ENCODE measurements at places on chromosomes 13 and 19.

DNA sequence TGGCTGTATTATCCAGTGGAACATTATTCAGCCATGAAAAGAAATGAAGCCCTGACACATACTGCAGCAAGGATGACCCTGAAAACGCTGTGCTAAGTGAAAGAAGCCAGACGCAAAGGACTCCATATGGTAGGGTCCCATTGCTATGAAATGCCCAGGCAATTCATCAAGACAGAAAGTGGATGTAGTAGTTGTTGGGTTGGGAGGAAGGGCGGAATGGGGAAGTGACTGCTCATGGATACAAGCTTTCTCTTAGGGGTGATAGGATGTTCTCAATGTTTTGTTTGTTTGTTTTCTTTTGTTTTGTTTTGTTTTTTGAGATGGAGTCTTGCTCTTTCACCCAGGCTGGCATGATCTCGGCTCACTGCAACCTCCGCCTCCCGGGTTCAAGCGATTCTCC, 11.1 kb upstream of the CEACAM16 start:
- no peaks in the 10 kb centered on the region for H3K27me3 ChIP-seq
- no peak overlapping the region for H3K4me3 ChIP-seq
- no peak for DNase-seq
- no peaks in the 10 kb centered on the region for H3K36me3 ChIP-seq
- H3K27ac ChIP-seq, result no peak overlapping the region

- DNase-seq, result no peak
- H3K27ac ChIP-seq, result peak overlapping the region; percentile 76
- no peaks in the 10 kb centered on the region for H3K27me3 ChIP-seq
Observed at GRCh38 chr13:20525144-20525600, 485 bp downstream of the CRYL1 start.

GRCh38 chr19:5470264-5470671, 15.1 kb downstream of the ZNRF4 start:
- H3K4me3 ChIP-seq, result no peak overlapping the region
- H3K27ac ChIP-seq, result no peak overlapping the region
- H3K27me3 ChIP-seq, result no peaks in the 10 kb centered on the region
- no peaks in the 10 kb centered on the region for H3K4me1 ChIP-seq

DNA sequence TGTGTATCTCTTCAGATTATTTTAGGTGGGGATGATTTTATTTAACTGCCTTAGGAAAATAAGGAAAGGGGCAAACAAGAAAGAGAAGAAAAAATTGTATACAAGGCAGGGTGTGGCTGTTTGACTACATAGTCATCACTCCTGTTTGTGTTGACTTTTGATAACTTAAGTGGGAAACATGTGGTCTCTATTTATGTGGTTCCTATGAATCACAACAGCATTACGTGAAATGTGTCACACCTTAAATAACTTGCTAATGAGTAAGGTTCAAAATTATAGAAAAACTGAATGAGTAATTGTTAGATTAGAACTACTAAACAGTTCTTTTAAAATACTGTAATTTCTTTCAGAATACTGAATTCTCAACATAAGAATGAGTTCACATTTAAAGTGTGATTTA, 69.3 kb downstream of the LMO7 start:
- H3K36me3 ChIP-seq, result no peaks in the 10 kb centered on the region
- no peaks in the 10 kb centered on the region for H3K27me3 ChIP-seq
- peak overlapping the region; percentile 21 for H3K27ac ChIP-seq
- DNase-seq, result no peak

DNA sequence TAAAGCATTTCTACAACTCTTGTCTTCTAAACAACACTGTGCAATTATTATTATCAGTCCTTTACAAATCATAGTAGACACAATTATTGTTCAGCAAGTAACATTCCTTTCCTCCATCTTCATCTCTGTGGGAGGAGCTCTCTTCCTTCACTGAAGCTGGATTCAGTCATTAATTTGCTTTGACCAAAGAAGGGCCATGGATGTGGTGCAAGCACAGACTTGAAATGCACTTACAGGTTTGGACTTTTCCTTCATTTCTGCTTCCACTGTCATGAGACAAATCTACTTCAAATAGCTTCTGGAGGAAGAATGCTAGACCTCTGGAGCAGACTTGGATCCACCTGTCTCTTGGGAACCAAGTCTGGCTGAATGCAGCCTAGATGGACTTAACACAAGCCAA, 336.6 kb upstream of the SLITRK6 start:
- no peaks in the 10 kb centered on the region for H3K36me3 ChIP-seq
- H3K27ac ChIP-seq, result no peak overlapping the region
- H3K27me3 ChIP-seq, result no peaks in the 10 kb centered on the region
- H3K4me3 ChIP-seq, result no peak overlapping the region
- no peaks in the 10 kb centered on the region for H3K4me1 ChIP-seq

DNA sequence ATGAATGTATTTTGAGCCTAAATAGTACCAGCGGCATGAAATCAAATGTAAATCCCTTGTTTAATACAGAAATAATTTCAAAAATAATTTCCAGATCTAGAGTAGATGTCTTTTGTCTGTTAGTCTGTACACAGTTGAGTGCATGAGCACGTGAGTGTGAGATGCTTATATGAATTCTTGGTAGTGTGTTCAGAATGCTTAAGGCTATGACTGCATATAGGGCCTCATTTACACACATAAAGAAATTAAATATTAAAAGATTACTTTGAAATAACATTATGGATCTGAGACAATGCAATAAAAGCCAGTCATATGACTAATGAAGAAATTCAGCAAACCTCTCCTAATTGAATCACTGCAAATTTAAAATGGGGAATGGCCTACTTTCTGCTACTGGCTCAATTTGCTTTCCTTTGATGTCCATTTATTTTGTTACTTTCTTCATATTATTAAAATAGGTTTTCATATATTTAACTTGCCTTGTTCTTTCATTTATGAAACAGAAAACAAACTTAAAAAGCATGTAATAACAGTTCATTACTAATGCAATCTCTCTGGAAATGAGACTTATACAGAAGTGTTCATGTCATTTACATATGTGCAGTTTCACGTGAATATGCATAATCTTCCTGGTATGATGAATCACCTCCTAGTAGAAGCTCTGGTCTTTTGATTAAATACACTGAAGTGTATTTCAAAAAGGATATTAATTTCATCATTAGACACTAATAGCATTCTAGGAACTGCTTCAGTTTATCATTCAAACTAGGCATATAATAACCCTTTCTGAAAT, 4.5 kb downstream of the AMER2 start:
- no peaks in the 10 kb centered on the region for H3K4me1 ChIP-seq
- peaks cover 16% of the 10 kb centered on the region for H3K27me3 ChIP-seq
- no peaks in the 10 kb centered on the region for H3K36me3 ChIP-seq
- no peak overlapping the region for H3K27ac ChIP-seq

GRCh38 chr13:46071590-46072249, 19.2 kb upstream of the ZC3H13 start:
- H3K4me1 ChIP-seq, result no peaks in the 10 kb centered on the region
- H3K27ac ChIP-seq, result no peak overlapping the region
- H3K4me3 ChIP-seq, result no peak overlapping the region
- DNase-seq, result no peak
- no peaks in the 10 kb centered on the region for H3K27me3 ChIP-seq

DNA sequence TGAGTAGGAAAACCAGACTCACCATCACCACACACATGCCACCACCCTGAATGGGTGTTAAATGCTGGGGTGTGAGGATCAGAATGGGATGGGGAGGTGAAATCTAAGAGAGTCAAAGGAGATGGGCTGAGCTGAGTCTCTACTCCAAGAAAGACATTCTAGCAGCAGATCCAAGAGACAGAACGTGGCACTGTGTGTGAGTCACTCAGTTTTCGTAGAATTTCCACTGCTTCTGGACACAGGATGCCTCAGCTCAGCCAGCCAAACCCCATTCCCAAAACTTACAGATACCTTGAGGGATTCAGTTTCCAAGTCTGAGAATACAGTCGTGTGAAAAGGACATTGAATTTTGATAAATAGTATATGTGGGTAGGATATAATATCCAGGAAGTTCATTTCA, 7.3 kb upstream of the CYP2A7 start:
- no peaks in the 10 kb centered on the region for H3K36me3 ChIP-seq
- DNase-seq, result no peak
- no peak overlapping the region for H3K4me3 ChIP-seq

- no peak overlapping the region for H3K4me3 ChIP-seq
- H3K36me3 ChIP-seq, result no peaks in the 10 kb centered on the region
- DNase-seq, result no peak
- H3K27me3 ChIP-seq, result no peaks in the 10 kb centered on the region
- H3K4me1 ChIP-seq, result peaks cover 4% of the 10 kb centered on the region
Observed at GRCh38 chr13:23391752-23392151, 41.8 kb downstream of the SACS start.

- DNase-seq, result no peak
- no peaks in the 10 kb centered on the region for H3K4me1 ChIP-seq
- no peak overlapping the region for H3K27ac ChIP-seq
- no peaks in the 10 kb centered on the region for H3K27me3 ChIP-seq
- no peak overlapping the region for H3K4me3 ChIP-seq
Observed at GRCh38 chr13:108932196-108932595, 302.8 kb downstream of the MYO16 start.

DNA sequence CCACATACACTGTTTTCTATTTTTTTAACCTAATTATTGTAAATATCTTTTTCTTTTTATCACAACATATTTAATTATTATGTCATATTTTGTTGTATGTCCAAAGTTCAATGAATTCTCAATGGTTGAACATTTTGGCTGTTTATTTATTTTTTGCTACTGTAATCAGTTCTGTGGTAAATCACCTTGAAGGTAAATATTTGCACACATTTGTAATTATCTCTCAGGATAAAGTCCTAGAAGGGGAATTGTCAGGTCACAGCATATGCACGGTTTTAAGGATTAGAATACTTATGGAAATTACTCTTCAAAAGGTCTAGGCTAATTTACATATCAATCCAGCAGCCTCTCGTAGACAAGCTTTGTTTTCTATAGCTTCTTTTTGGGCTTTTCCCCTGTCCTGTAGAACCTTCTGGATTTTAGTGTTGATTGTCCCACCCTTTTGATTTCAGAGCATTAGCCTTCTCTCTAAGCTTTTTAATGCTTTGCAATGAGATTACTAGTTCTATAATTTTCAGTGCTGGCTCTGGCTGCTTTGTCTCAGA, 362.6 kb downstream of the KCNRG start:
- no peaks in the 10 kb centered on the region for H3K36me3 ChIP-seq
- H3K4me3 ChIP-seq, result no peak overlapping the region
- no peaks in the 10 kb centered on the region for H3K4me1 ChIP-seq
- no peak for DNase-seq
- H3K27me3 ChIP-seq, result no peaks in the 10 kb centered on the region

GRCh38 chr13:110299283-110299840, 7.6 kb downstream of the COL4A1 start:
- DNase-seq, result no peak
- no peaks in the 10 kb centered on the region for H3K36me3 ChIP-seq
- H3K27me3 ChIP-seq, result no peaks in the 10 kb centered on the region
- peak overlapping the region; percentile 57 for H3K4me3 ChIP-seq
- H3K27ac ChIP-seq, result peak overlapping the region; percentile 65

- H3K27me3 ChIP-seq, result no peaks in the 10 kb centered on the region
- no peak overlapping the region for H3K4me3 ChIP-seq
- H3K4me1 ChIP-seq, result peaks cover 8% of the 10 kb centered on the region
- peaks cover 2% of the 10 kb centered on the region for H3K36me3 ChIP-seq
- DNase-seq, result peak; percentile 72
Observed at GRCh38 chr19:50387176-50387867, 3.2 kb downstream of the POLD1 start.

DNA sequence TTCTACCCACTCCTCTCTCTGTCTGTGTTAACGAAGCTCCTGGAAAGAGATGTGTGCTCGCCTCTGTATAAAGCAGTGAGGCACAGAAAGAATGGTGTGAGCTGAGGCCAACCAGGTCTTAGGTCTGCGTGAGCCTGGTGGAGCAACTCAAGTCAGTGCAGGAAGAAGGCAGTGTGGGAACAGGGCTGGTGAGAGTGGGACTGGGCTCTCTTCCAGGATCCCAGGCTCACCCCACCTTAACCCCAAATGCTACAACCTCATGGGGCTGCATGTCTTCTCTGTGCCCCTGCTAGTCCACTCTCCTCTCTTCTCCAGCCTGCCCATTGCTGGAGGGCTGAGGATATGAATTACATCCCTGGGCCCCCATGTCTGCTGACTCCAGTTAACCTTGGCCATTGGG, 127.4 kb downstream of the DCT start:
- no peak for DNase-seq
- H3K4me1 ChIP-seq, result no peaks in the 10 kb centered on the region
- H3K36me3 ChIP-seq, result no peaks in the 10 kb centered on the region

DNA sequence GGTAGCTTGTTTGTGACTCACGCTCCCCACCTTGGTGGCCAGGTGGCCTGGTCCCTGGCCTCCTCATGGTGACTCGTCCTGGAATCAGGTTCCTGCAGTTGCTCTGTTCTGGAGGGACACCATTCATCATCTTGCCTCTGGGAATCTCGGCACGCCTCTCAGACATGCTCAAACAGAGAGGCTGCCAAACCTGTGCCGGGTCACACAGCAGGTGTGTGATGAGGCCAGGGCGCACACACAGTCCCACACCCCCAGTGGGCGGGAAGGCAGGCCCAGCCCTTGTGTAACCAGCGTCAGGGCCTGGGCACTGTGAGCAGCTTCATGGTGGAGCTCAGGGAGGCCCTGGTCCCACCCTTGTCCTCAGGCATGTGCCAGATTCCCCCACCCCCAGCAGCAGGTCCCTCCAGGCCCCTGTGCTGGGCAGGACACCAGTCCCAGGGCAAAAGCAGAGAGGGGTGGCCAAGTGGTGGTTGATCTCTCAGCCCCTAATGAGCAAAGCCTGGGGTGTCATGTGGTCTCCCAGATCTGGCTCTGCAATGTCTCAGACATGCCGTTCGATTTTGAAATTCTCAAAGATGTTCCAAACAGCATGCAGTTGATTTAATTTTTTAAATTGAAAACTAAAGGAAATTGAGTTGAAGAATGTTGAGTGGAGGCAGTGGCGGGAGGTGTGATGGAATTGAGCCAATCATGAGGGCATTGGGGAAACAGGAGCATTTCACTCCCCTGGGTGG, 12.1 kb downstream of the CEBPA start:
- no peak for DNase-seq
- H3K4me1 ChIP-seq, result no peaks in the 10 kb centered on the region
- H3K27me3 ChIP-seq, result no peaks in the 10 kb centered on the region
- H3K36me3 ChIP-seq, result no peaks in the 10 kb centered on the region
- H3K27ac ChIP-seq, result no peak overlapping the region

Data from ascending aorta (tissue), 2 donors.